Epithelial cell of esophagus (primary cell): ENCODE measurements at places on chromosomes 1 and 21.
A peak's percentile ranks its signal among the peaks of the same experiment; 100 is the strongest.

- DNase-seq = no peak
These were observed 8.9 kb downstream of the IFFO2 start for GRCh38 chr1:18947570-18947969.

GRCh38 chr1:91078859-91079258 lies 57.0 kb upstream of the ZNF644 start:
- no peak for DNase-seq

- DNase-seq = no peak
These were observed 47.3 kb downstream of the NEGR1 start for GRCh38 chr1:72235062-72235461.

DNA sequence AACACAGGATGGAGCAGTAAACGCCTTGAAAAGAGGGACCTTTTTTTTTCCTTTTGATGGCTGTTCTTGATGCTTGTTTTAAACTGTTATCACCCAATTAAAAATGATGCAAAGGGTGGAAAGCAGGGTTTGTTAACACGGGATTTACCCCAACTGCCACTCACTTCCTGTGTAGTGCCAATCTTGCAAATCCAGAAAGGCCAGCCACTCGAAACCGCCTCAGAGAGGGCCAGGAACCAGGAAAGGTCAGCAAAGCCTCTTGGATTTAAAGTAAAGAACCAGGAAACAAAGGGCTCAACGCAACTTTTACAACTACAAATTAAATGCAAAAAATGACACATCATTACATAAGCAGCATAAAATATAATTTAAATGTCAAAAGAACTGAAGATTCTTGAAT lies 347.4 kb downstream of the PDE4B start:
- peak; percentile 6 for DNase-seq

- no peak for DNase-seq
These were observed 14.6 kb downstream of the SLC35E2B start for GRCh38 chr1:1677718-1678580.

GRCh38 chr1:8352886-8353785 lies 35.2 kb downstream of the SLC45A1 start:
- DNase-seq = no peak

DNA sequence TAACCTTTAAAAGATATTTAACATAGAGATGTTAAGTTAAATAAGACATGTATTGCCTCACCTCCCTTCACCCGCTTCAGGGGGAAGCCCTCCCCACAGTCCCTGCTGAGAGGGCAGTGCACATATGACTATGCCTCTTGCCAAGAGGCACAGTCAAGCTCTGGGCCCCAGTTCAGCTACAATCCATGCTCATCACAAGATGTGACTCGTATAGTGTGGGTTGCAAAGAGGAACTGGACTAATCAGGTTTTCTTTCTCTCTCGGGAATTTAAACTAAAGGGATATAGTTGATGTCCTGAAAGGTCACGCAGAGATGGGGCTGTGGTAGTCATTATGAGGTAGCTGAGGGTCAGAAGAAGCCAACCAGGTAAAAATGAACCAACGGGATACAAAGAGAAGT lies 35.6 kb downstream of the LYST start:
- DNase-seq = peak; percentile 56

DNA sequence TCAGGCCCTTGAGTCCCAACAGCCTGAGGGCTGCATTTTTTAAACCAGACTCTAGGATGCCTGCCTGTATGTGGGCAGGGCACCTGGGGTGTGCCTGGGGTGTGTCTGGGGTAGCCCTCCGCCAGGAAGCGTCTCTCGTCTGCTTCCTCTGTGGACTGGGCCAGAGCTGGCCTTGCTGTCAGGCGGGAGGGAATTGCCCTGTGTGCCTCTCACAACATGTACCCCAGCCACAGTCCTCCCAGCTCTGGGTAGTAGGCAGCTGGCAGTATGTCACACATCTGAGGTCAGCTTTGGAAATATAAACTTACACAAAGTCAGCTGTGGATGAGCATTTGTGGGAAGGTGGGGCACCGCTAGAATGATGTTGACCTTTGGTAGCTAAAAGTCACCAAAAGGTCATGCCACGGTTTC lies 13.0 kb downstream of the TRAF5 start:
- no peak for DNase-seq

- DNase-seq = no peak
These were observed 61.5 kb upstream of the TTC34 start for GRCh38 chr1:2862814-2863647.

DNA sequence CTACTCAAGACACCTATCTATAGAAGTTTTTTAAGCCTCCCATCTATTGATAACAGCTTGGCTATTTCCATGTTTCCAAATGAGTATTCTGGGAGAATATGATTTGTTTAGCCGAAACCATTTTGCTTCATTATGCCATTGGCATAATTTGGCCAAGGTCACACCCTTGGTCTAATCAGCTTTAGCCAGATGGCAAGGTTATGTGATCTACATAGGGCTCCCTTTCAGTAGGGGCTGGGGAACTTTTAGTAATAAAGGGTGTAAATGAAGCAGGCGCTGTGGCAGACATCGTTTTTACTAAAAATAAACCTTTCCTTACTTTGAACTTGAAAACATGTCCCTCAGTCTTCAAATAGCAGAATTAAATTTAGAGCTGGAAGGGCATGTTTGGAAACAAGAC lies 3.0 kb upstream of the PDC start:
- DNase-seq = no peak

DNA sequence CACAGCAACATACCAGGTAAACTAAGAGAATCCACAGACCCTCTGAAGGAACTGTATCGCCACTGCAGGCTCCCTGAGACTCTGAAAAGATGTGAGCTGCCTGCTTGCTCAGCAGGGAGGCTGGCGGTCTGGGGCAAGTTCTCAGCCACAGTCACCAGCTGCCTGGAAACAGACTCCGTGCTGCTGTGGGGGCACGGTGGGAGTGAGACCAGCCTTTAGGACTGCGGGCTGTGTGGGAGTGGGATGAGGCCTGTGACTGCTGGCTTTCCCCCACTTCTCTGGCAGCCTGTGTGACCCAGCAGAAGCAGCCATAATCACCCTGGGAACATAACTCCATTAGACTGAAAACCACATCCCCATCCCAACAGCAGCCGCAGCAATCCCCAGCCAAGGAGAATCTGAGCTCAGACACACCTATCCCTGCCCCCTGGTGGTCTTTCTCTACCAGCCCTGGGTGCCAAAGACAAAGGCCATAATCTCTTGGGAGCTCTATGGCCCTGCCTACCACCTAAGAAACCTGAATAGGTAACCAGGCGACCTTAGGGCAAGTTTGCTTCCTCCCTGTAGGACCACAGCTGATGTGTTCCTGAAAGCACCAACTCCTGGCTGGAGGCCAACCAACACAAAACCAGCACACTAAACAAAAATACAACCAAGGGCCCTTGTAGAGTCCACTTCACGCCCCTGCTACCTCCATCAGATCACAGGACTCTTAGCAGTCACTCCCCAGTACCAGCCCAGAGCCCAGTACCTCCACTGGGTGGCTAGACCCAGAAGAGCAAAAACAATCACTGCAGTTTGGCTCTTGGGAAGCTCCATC lies 151.5 kb downstream of the SMYD3 start:
- no peak for DNase-seq

GRCh38 chr1:228652116-228652515 lies 83.2 kb upstream of the RHOU start:
- no peak for DNase-seq

- peak; percentile 66 for DNase-seq
These were observed 10.8 kb downstream of the OSBPL9 start for GRCh38 chr1:51627672-51628071.

DNA sequence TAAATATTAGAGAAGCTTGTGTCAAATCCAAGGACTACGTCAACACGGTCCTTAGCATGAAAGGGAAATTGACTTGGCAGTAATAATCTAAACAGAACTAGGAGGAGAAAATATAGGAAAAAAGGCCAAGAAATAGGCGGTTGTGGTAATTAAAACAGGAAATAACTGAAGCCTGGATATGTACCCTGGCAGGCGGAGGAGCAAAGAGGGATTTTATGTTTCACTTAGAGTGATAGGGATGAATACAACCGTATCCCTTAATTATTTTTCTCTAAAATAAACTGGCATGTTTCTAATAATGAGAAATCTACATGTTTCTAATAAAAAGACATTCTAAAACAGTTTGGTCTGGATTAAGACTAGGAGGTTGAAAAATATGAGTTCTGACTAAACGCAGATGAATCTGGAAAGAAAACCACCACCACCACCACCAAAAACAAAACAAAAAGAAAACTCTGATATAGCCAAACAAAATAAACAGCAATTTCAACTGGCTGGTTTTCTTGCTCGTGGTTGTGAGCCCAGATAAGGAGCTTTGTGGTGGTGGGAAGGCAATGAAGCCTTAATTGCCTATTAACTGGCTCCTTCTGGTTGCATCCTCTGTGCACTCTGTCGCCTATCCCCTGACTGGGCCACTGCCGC lies 334.2 kb upstream of the SNX7 start:
- no peak for DNase-seq

DNA sequence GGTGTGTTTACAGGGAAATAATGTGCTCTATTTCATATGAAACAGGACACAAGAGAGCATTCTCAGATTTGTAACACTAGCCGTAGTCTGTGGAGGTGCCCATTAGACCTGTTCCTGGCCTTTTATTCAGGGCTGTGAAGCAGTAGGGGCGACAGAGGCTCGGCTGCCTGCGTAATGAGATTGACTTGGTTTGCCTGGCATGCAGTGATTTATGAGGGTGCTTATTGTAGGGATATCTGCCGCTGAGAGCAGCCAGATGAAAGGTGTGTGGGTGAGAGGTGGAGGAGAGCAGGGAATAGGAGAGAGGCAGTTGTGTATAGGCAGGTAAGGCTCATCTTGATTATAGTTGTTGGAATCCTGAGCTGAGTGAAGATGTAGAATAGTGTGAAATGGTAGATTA lies 51.3 kb downstream of the DNAJC6 start:
- DNase-seq = no peak

- DNase-seq = peak; percentile 58
These were observed 314.9 kb upstream of the DEPDC1 start for GRCh38 chr1:68811806-68812205.

DNA sequence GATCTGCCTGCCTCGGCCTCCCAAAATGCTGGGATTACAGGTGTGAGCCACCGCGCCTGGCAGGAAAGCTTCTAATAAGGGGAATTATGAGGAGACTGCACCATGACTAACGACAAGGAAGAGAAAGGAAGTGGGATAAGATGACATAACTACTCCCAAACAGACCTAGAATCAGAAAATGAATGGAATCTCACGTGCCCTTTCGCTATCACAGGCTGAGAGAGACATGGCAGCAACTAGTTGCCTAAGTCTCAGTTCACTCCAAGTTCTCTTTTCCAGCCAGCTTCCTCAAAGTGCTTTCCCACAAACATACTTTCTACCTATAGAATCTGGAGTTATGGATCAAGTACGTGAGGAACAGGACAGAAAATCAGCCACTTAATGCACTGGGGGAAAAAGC lies 2.0 kb downstream of the PI4KB start:
- no peak for DNase-seq

DNA sequence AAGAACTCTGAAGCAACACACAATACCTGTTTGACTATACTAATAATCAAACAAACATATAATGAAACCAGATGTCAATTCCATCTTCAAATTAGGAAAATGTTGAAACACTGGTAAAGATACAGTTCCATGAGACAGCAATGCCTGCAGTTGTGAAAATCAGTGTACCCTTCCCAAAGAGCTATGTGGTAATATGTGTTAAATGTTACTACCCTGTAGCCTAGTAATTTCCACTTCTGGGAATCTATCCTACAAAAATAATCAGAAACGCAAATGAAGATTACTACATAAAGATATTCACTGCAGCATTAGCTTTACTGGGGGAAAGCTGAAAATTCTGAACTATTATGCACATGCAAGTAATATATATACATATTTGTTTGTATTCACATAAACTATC lies 16.9 kb downstream of the GLIS1 start:
- DNase-seq = no peak

GRCh38 chr1:233113009-233113879 lies 162.8 kb downstream of the NTPCR start:
- peak; percentile 99 for DNase-seq

DNA sequence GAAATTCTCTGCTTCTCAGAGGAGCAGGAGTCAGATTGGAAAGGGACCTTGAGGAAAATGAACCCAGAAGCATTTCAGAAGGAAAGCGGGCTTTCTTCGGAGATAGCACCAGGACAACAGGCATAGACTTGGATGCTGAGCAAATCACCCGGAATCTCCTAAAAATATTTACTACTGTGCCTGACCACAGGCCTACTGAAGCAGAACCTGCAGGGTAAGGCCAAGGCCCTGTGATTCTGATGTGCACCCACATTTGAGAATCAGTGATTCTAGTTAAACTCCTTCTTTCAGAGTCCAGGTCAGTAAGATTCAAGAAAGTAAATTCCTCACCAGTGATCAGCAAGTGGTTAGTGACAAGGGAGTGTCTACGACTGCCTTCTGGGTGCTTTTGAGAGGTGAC lies 307.3 kb upstream of the DUSP10 start:
- DNase-seq = no peak

DNA sequence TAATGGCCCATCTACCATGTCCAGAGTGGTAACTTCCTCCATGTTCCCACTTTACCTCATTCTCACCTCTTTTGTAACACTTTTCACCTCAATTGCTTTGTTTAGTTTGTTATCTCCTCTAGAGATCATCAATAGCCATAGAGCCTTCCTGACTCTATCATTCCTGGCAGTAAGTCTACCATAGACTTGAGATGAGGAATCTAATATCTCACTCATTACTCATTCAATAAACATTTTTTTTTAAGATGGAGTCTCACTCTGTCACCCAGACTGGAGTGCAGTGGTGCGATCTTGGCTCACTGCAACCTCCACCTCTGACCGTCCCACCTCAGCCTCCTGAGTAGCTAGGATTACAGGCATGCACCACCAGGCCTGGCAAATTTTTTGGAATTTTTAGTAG lies 7.1 kb downstream of the NMNAT2 start:
- DNase-seq = no peak

GRCh38 chr1:93817819-93818569 lies 61.0 kb downstream of the DNTTIP2 start:
- DNase-seq = peak; percentile 76

GRCh38 chr1:108063703-108064102 lies 98.7 kb upstream of the VAV3 start:
- DNase-seq = no peak

- DNase-seq = peak; percentile 86
These were observed 782 bp downstream of the CSDE1 start for GRCh38 chr1:114756949-114757454.

DNA sequence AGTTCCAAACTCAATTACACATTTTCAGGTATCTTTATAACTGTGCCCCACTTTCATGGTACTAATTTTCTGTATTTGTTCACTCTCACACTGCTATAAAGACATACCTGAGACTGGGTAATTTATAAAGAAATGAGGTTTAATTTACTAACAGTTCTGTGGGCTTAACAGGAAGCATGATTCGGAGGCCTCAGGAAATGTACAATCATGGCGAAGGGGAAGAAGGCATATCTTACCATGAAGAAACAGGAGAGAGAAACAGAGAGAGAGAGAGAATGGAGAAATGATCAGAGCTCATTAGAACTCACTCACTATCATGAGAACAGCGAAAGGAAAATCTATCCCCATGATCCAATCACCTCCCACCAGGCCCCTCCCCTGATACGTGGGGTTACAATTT lies 874.1 kb upstream of the B3GALT2 start:
- no peak for DNase-seq

- no peak for DNase-seq
These were observed 58.3 kb upstream of the LYST start for GRCh38 chr1:235925016-235925415.

DNA sequence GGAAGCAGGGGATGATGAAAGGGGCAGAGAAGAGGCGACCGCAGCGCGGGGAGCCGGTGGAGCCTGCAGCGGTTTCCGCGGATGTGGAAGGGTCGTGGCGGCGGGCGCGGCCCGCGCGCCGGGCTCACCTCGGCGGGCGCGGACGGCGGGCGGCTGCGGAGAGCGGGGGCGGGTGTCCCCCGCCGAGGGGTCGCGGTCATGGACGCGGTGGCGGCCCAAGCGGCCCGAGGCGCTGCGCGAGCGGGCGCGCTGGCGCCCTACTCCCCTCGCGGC lies 572 bp downstream of the LPGAT1 start:
- DNase-seq = no peak
